ENCODE measurements at places on chromosomes 5 and 9. TPM values are rescaled to one million over a fixed set of nuclear protein-coding genes. Genes with fewer than 3 reads are reported as not detected.

The IFT74 gene
- 9.7 TPM for total RNA-seq

The ARSI gene
- total RNA-seq: 0.24 TPM

The PCDHB5 gene
- total RNA-seq: 2.2 TPM

The TRIM36 gene
- total RNA-seq: 0.12 TPM

The FSTL4 gene
- total RNA-seq: not detected

Measured in cardiac ventricle fibroblast (primary cell).